SHP77 (cell line): ENCODE measurements at places on chromosomes 4 and X.

DNA sequence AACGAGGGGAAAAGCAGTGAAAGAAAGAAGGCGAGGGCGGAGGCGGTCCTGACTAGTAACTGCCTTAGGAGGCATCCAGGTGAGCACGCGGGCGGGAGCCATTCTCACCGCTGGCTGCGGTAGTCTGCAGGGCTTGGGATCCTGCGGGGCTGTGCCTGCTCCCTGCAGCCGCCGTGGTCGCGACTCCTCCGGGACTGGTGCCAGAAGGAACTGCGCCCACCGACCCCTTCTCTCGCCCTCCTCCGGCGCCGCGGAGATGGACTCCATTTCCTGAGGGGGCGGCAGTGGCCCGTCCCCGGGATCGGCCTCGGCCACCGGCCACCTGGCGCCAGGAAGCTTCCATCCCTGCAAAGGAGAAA is 543 bp downstream of the NFXL1 start:
- DNase-seq: peak; percentile 11

DNA sequence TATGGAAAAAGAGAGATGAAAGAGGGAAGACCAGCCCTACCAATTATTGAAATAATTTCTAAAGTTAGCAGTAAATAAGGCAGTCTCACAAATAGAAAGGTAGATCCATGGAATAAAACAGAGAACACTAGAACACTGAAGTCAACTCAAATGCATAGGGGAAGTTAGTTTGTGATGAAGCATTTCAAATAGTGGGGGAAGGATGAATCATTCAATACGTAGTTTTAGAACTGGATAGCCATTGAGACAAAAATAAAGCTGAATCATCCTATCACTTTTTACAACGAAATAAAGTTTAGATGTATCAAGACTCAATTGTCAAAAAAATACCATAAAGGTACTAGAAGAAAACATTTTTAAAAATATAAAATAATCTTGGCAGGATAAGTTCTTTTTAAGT is 143.2 kb upstream of the DGKK start:
- DNase-seq: no peak

- no peak for DNase-seq
These were observed 18.9 kb downstream of the RPS4X start for GRCh38 chrX:72258174-72258573.

DNA sequence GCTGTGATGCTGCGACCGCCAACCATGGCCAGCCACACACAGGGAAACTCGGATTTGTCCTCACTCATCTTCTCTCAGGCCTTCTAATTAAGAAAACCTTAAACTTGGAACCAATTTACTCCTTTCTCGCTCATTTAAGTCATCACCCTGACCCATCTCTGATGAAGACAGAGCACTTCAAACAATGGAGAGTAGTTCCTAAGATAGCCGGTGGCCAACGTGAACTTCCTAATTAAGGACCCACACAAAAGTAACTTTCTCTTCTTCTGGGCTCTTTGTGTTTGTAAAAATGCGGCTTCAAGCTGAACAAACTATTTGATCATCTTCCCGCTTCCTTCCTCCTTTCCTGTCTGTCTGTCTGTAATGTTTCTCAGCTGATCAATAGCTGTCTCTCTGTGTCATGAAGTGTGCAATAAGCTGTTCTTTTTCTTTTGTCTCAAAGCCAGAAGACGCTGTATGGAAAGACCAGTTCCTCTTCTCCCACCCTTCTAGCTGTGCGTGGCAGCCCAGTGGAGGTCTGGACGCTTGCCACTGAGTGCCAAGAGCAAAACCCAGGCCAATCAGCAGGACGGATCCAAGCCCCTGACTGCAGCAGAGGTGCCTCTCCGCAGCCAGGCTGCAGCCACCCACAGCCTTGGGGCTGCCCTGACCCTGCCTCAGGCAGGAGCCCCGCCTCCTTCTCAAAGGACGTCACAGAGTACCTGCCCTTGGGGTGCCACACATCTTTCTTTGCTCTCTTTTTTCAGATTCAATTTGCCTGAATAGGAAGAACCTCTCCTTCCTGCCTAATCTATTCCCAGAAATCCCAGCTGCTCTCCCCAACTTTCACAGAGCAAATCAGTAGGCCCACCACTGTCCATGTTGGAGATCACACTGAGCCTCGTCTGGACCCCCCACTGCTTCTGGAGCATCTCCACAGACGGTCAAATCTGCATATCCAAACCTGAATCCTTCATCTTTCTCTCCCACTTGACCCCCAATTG is 59.3 kb downstream of the MAML3 start:
- DNase-seq: peak; percentile 47

DNA sequence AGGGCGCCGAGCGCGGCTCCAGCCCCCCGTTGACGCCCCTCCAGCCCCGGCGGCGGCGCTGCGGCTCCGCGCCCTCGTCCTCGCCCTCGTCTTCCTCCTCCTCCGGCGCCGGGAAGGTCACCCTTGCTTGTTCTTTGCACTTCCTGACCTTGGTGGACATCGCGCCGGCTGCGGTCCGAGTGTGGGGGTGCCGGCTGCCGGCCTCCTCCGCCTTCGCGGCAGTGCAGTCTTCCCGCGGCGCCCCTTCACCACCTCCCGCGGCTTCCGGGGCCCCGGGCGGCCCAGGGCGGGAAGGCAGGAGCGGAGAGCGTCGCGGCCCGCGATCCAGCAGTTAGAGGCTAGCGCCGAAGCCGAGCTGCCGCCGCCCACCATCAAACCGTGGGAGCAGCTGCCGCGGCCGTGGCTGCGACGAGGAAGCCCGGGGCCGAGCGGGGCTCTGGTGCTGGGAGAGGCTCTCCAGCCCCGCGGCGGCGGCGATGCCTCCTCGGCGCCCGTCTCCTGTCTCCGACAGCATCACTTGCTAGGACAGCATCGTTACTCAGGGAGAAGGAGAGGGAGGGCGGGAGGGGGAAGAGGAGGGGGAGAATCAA is at the start of gene TRPC3:
TRPC3 (minus strand) TSS at position 540 of the 590 bp plus-strand sequence; CDS start at position 160, 380 bp downstream.
- no peak for DNase-seq

DNA sequence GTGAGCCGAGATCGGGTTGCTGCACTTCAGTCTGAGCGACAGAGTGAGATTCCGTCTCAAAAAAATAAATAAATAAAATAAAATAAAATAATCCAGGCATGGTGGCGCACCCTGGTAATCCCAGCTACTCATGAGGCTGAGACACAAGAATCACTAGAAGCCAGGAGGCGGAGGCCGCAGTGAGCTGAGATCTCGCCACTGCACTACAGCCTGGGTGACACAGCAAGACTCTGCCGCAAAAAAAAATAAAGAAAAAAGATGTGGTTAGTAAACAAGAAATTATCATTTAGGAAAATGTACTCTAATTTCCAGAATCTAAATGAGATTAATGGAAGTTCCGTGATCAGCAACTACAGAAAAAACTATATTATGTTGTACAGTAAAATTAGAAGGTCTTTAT is 14.5 kb upstream of the LRBA start:
- no peak for DNase-seq

DNA sequence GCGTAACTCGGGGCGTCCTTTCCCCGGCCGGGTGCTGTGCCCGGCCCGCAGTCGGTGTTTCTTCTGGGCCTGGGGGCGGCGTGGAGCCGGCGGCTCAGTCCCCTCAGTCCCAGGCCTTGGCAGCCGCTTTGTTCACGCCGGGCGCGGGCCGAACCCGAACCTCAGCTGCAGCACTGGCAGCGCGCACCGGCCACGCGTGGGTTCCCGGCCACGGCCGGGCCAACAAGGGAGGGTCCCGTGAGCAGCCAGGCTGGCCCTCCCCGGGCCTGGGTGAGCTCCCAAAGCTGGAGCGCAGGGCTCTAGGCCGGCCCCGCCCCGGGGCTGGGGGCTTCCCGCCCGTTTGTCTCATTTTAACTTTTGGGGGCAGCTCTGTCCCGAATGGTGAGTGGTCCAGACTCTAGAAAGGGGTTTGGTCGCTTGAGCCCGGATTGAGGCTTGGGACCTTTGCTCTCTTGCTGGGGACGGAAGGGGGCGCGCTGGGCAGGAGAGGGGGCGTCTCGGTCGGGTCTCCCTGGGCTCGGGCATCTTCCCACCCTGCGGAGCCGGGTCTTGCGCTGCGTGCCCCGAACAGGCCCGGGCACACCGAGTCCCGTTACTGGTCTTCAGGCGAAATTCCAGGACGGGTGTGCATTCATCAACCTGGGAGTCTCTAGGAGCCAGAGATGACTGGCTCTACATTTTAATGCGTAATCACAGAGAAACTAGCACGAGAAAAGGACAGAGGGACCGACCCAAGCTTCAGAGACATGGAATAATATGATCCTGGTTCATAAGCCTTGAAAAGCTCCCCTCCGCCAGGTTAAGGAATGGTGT is 177.1 kb downstream of the CBR4 start:
- DNase-seq: no peak

- DNase-seq: peak; percentile 5
These were observed 774 bp downstream of the FAM193A start for GRCh38 chr4:2537011-2537830.

GRCh38 chr4:86918539-86919072 is 16.2 kb upstream of the AFF1 start:
- DNase-seq: no peak

DNA sequence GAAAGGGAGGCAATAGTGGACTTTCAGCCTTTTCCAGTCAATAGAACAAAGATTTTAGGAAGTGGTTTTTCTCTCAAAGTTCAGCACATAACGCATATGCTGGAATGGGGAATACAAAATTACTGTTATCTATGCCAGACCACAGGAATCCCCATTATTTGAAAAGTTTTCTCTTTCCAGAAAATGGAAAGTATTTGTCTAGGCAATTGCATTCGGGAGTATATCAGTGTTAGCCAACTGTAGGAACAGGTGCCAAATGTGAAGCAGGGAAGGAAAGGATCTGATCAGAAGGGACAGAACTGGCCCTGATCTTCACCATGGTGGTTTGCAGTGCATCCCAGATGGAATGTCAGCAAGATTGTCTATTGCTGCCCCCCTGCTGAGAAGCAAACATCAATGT is 213.6 kb downstream of the CPE start:
- no peak for DNase-seq

DNA sequence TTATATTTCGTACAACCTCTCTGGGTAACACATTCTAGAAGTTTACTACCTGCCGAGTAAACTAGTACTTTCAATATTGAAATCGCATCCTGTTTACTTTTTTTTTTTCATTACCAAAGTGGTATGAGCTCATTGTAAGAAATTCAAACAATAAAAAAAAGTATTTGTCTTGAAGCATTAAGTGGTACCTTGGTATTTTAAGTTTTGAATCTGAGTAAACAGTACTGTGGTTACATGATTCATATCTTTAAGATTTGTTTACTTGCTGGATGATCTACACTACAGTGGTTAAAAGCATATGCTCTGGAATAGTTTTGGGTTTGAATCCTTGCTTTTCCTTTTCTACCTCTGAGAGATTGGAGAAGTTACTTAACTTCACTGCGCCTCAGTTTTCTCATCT is 3.8 kb upstream of the MMGT1 start:
- no peak for DNase-seq

GRCh38 chr4:36310793-36311192 is 29.4 kb downstream of the DTHD1 start:
- no peak for DNase-seq

DNA sequence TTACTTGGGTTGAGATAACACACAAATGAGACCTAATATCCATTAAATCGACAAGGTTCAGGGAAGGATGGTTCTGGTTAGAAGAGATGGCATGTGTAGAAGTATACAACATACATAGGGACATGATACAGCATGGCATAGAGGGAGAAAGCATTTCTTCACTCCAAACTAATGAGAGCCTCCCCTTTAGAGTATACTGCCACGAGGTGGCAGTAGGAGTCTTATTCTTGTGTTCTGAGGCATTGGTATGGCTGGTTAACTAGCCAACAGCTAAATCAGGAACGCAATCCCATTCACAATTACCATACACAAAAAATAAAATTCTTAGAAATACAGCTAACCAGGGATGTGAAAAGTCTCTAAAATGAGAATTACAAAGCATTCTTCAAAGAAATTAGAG is 29.1 kb upstream of the TRO start:
- peak; percentile 64 for DNase-seq

DNA sequence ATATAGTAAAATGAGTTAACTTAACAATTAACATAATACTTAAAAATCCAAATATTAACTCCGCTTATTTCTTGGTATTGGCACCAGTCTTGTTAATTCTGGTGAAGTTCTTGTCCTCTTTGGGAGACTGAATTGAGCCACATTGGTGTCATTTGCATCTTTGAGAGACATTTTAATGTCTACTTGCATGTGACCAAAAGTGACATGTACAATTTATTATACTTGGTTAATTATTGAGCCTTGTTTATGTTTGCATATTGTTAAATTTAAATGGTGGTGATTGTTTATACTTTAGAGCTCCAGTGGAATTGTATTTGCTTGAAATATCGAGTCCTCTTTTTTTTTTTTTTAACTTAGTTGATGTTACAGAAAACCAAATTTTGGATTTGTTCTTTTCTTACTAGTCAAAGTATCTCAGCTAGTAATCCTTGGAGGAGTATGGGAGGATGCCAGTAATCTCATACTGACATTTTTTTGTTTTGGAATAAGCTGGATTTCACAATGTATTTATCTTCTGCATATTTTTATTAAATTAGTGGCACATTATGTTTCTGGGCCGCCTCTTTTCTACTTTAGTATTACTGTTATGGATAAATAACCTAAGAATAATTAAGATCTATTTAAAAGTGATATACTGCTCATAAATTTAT is 3.9 kb downstream of the SPCS3 start:
- no peak for DNase-seq

- no peak for DNase-seq
These were observed 95.9 kb upstream of the SCOC start for GRCh38 chr4:140277576-140277975.

- peak; percentile 38 for DNase-seq
These were observed 18.1 kb upstream of the ZXDB start for GRCh38 chrX:57573754-57574153.

GRCh38 chrX:56618323-56618722 is 54.9 kb downstream of the UBQLN2 start:
- no peak for DNase-seq

GRCh38 chr4:172802032-172802431 is 366.6 kb upstream of the GALNT7 start:
- DNase-seq: no peak

GRCh38 chrX:23292354-23292987 is 42.2 kb upstream of the PTCHD1 start:
- DNase-seq: no peak

- no peak for DNase-seq
These were observed 455.0 kb downstream of the ZIC3 start for GRCh38 chrX:138020941-138021340.

DNA sequence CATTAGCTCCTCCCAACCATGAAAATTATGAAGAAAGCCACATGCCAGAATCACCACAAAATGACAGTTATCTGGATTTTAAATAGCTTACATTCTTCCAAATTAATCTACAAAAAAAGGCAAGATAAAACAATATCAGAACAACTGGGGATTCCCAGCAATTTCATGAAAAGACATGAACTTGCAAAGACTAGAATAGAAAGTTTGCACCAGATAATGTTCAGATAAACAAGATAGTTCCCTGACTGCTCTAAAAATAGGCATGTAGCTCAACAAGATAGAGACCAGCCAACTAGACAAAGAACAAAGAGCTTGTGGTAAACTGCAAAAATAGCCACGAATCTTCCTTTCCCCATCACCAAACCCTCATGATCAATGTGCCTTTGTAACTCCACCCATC is 30.3 kb upstream of the DDX53 start:
- DNase-seq: no peak

GRCh38 chr4:7395645-7396044 is 39.1 kb downstream of the PSAPL1 start:
- DNase-seq: no peak

- DNase-seq: peak; percentile 31
These were observed 767 bp upstream of the SMIM20 start for GRCh38 chr4:25913056-25913850.

GRCh38 chrX:85052205-85052604 is 48.5 kb downstream of the APOOL start:
- DNase-seq: no peak
